Dermis lymphatic vessel endothelial cell (primary cell): ENCODE measurements at places on chromosomes 7 and 10. TPM values are rescaled to one million over a fixed set of nuclear protein-coding genes. Genes with fewer than 3 reads are reported as not detected.

COL28A1 gene
- total RNA-seq = 0.17 TPM in 1 of 2 replicates, not detected in the other

CABCOCO1 gene
- total RNA-seq = 0.09 and 0.11 TPM in 2 replicates

FERD3L gene
- total RNA-seq = not detected in 2 replicates

LRRN3 gene
- total RNA-seq = not detected in 2 replicates

STEAP4 gene
- not detected in 2 replicates for total RNA-seq

OR2A12 gene
- not detected in 2 replicates for total RNA-seq

GPR146 gene
- total RNA-seq = 21.7 and 24.7 TPM in 2 replicates

TCAF1 gene
- 37.4 and 43.4 TPM in 2 replicates for total RNA-seq

FBXL13 gene
- total RNA-seq = 0.22 and 0.34 TPM in 2 replicates

FAM237B gene
- total RNA-seq = not detected in 2 replicates

BCL7B gene
- total RNA-seq = 20.5 and 22.9 TPM in 2 replicates

HIBADH gene
- 23.6 and 29.4 TPM in 2 replicates for total RNA-seq

CFAP58 gene
- 2.5 and 3.4 TPM in 2 replicates for total RNA-seq

CLDN3 gene
- total RNA-seq = 0.11 TPM in 1 of 2 replicates, not detected in the other

GDF10 gene
- total RNA-seq = under 0.01 and 0.33 TPM in 2 replicates

C10orf67 gene
- under 0.01 TPM in 1 of 2 replicates, not detected in the other for total RNA-seq

TRIM50 gene
- not detected in 2 replicates for total RNA-seq

KLLN gene
- 0.17 and 0.22 TPM in 2 replicates for total RNA-seq

SYT15 gene
- total RNA-seq = 0.54 and 2.2 TPM in 2 replicates

PRSS1 gene
- total RNA-seq = not detected in 2 replicates

HABP2 gene
- 0.09 and 0.22 TPM in 2 replicates for total RNA-seq

INHBA gene
- total RNA-seq = 2.7 and 4.2 TPM in 2 replicates

LOXL4 gene
- 0.17 and 0.33 TPM in 2 replicates for total RNA-seq

CHN2 gene
- total RNA-seq = 0.34 and 0.65 TPM in 2 replicates

PTN gene
- not detected in 2 replicates for total RNA-seq

BAMBI gene
- total RNA-seq = 1.3 and 2.7 TPM in 2 replicates

WNT8B gene
- not detected in 2 replicates for total RNA-seq

ASIC3 gene
- total RNA-seq = 0.09 and 0.11 TPM in 2 replicates

TMEM229A gene
- total RNA-seq = not detected in 2 replicates

ECHDC3 gene
- 15.7 and 21.7 TPM in 2 replicates for total RNA-seq

ELOVL3 gene
- not detected in 2 replicates for total RNA-seq

LEP gene
- not detected in 2 replicates for total RNA-seq

INA gene
- under 0.01 and 0.11 TPM in 2 replicates for total RNA-seq

PRPS1L1 gene
- not detected in 2 replicates for total RNA-seq

UPK3B gene
- total RNA-seq = 0.11 and 0.17 TPM in 2 replicates

SLC13A1 gene
- not detected in 2 replicates for total RNA-seq
